HepG2 (cell line): ENCODE measurements at places on chromosomes 1 and 21. TPM values are rescaled to one million over a fixed set of nuclear protein-coding genes. Genes with fewer than 3 reads are reported as not detected.

Gene S100A5
- total RNA-seq, result not detected in 2 replicates

Gene NUAK2
- 1.1 and 1.2 TPM in 2 replicates for total RNA-seq

Gene TOE1
- total RNA-seq, result 17.4 and 19.0 TPM in 2 replicates

DNA sequence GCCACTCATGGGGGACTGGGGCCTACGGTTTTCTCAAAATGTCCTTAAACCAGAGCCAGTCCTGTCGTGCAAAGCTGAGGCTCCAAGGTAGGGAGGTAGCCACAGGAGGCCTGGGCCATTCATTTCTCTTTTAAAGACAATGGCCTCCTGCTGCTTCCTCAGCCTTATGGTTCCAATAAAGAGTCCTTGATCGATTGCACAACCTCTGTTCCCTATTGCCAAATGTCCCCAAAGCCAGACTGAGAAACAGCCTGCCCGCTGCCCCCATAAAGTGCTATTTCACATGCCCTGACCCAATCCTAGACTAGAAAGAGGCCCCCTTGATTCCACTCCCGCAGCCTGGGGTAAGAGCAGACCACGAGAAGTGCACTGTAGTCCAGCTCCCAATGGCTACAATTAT, 166.7 kb downstream of the CLIC6 start:
- DNase-seq, result peak; percentile 50

- DNase-seq, result no peak
These were observed 304.9 kb downstream of the HHAT start for GRCh38 chr1:210633636-210634035.

GRCh38 chr1:231643071-231643934, 16.7 kb downstream of the DISC1 start:
- DNase-seq, result no peak

- no peak for DNase-seq
These were observed 31.6 kb downstream of the VWA5B1 start for GRCh38 chr1:20322081-20322824.

- no peak for DNase-seq
These were observed 88.3 kb downstream of the S1PR1 start for GRCh38 chr1:101325144-101325543.
